Aorta (tissue), 5 donors: ENCODE measurements at places on chromosomes 5 and 9. TPM values are rescaled to one million over a fixed set of nuclear protein-coding genes. Genes with fewer than 3 reads are reported as not detected.

DNA sequence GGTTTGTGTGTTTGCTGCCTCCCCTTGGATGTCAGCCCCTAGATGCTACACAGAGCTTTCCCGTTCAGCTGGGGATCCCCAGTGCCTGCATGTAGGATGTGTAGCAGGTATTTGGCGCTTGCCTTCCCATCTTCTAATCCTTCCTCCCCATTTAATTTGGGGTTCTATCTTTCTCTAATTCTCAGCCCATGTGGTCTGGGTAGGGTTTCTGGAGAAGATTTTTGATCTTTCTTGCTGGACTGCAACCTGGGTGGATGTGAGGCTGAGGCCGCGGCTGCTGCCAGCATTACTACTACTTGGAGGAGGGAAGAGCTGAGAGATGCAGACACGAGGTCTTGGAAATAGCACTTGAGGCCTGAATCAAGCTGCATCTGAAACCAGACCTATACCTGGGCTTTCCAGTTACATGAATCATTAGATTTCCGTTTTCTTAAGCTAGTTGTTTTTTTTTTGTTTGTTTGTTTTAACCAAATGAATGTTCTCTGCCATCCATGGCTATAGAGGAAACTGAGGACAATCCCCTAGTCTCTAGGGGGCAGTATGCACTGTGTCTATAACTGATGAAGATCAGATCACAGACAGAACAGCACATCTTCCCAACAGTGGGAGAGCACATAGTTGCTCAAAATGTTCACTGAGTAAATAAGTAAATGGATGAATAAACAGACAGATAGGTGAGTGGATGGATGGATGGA, 178.6 kb downstream of the FGF18 start:
- H3K27me3 ChIP-seq = no peaks in the 10 kb centered on the region
- DNase-seq = no peak
- no peak overlapping the region for H3K27ac ChIP-seq
- H3K36me3 ChIP-seq = no peaks in the 10 kb centered on the region
- H3K4me1 ChIP-seq = no peaks in the 10 kb centered on the region

GRCh38 chr5:34584165-34584564, 72.0 kb upstream of the RAI14 start:
- H3K27ac ChIP-seq = no peak overlapping the region
- DNase-seq = no peak
- H3K27me3 ChIP-seq = no peaks in the 10 kb centered on the region
- peaks cover 2% of the 10 kb centered on the region for H3K4me1 ChIP-seq
- no peaks in the 10 kb centered on the region for H3K36me3 ChIP-seq

The DRD1 gene
- total RNA-seq = 0.62 TPM

DNA sequence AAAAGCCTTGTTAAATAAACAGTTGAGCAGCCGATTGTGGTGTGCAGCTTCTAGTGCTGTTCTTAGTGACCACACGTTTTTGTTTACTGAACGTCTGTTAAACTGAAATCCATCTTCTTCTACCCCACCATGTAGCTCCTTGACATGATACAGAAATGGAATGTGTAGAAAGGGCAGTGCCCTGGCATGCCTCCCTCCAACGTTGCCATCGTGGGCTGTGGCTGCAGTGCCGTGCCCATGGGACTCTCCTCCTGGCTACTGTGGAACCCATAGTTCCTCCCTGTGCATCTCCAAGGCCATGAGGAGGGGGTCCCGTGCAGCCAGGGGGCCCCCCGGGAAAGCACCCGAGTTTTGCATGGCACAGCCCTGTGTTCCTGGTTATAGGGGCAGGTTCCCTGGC, 23.3 kb upstream of the TGFBI start:
- no peaks in the 10 kb centered on the region for H3K27me3 ChIP-seq
- H3K27ac ChIP-seq = no peak overlapping the region
- H3K4me1 ChIP-seq = no peaks in the 10 kb centered on the region
- no peaks in the 10 kb centered on the region for H3K36me3 ChIP-seq

DNA sequence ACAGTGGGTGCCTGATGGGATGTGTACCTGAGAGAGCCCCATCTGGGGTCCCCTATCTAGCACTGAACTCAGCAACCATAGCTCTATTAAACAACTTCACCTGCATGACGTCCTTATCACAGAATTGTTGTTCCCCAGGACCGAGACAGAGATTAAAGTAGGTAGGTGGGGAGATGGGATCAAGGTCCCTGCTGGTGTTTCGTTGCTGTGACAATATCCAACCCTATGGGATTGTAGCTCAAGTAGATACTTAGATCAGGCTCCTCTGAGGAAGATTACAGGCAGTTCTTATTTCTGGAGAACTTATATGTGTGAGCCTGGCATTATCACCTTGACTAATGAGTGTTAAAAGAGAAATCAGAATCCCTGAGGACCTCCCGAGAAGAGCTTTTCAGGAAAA, 84.9 kb downstream of the SLC28A3 start:
- H3K4me3 ChIP-seq = no peak overlapping the region
- no peaks in the 10 kb centered on the region for H3K27me3 ChIP-seq
- no peaks in the 10 kb centered on the region for H3K4me1 ChIP-seq
- DNase-seq = no peak
- H3K27ac ChIP-seq = no peak overlapping the region
- H3K36me3 ChIP-seq = no peaks in the 10 kb centered on the region

The NPDC1 gene
- total RNA-seq = 217 TPM

DNA sequence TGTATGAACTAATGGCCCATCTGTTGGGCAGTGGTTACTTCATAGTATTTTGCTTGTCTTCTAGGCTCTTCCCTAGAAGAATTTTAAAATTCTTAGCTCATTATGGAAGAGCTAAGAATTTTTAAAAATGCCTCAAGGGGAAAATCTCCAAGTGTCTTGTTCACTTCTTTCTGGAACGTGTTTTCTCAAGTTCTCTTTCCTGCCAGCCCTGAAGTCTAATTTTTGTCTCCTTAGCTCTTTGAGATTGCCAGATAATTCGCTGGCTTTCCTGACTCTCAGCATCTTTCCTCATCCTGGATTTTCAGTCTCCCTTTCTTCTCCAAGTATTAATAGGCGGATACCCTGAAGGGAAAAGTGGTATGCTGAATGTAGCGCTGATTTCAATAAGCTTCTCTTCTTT, 395.4 kb downstream of the ARRDC3 start:
- no peaks in the 10 kb centered on the region for H3K27me3 ChIP-seq
- DNase-seq = no peak

The OXCT1 gene
- 32.1 TPM for total RNA-seq

GRCh38 chr5:80057099-80057498, 22.0 kb downstream of the THBS4 start:
- H3K36me3 ChIP-seq = no peaks in the 10 kb centered on the region
- no peak overlapping the region for H3K4me3 ChIP-seq
- H3K27ac ChIP-seq = no peak overlapping the region
- H3K27me3 ChIP-seq = no peaks in the 10 kb centered on the region

GRCh38 chr9:89408628-89409101, 89.2 kb downstream of the SEMA4D start:
- H3K27ac ChIP-seq = no peak overlapping the region
- H3K4me3 ChIP-seq = no peak overlapping the region
- H3K36me3 ChIP-seq = no peaks in the 10 kb centered on the region
- no peak for DNase-seq
- H3K4me1 ChIP-seq = no peaks in the 10 kb centered on the region

The SYNPO gene
- total RNA-seq = 327 TPM

The ARHGEF28 gene
- total RNA-seq = 27.8 TPM

DNA sequence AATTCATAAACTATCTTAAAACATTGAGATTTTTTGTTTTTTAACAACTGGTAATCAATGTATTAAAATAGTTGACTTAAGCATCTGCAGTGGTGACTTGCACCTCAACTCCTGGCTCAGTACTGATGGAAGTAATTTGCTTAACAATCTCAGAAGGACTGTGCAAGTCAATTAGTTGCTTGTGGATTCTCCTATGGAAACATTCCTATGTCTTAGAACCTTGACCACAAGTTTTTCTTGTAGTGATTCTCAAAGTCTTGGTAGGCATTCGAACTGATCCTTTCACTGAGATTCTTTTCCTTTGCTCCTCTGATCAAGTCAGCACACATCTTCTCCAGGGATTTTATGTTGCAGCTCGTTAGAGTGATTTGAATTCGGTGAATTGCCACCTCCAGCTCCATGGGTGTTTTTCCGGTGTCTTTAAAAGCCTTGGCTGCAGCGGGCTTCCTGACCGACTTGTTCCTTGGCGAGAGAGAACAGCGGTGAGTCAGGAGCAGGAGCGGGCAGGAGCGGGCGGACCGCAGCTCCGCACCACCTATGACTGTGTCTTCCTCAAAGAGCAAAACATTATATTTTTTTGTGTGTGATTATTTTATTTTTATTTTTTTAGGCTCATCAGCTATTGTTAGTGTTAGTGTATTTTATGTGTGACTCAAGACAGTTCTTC, 21.1 kb downstream of the HMGXB3 start:
- no peak for DNase-seq
- H3K4me1 ChIP-seq = peaks cover 6% of the 10 kb centered on the region
- H3K4me3 ChIP-seq = no peak overlapping the region
- no peak overlapping the region for H3K27ac ChIP-seq
- H3K27me3 ChIP-seq = no peaks in the 10 kb centered on the region

The CARD19 gene
- total RNA-seq = 47.7 TPM

The FAXDC2 gene
- 20.0 TPM for total RNA-seq

GRCh38 chr5:64206653-64207052, 41.0 kb downstream of the RNF180 start:
- H3K27me3 ChIP-seq = no peaks in the 10 kb centered on the region
- H3K36me3 ChIP-seq = no peaks in the 10 kb centered on the region
- no peak overlapping the region for H3K4me3 ChIP-seq
- no peak overlapping the region for H3K27ac ChIP-seq
- DNase-seq = no peak

The HSPB3 gene
- 1.5 TPM for total RNA-seq

The GNG10 gene
- total RNA-seq = 47.0 TPM
